ENCODE measurements at places on chromosomes 7 and 10.

DNA sequence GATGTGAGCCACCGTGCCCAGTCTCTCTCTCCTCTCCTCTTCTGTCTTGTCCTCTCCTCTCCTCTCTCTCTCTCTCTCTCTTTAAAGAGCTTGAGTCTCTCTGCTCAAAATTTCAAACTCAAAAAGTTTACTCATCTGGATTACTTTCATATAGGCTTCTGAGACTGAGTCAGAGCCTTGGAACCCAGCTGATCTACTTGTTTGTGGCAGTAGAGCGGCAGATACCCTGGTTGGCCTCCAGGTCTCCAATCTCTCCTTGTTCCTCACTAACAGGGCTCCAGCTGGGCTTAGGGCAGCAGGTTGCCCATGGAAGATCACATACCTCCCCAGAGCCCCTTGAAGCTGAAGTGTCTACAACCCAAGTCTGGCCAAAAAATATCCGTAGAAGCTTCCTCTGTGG lies 51.0 kb downstream of the HHEX start:
- DNase-seq: no peak

- no peak for DNase-seq
Measured at GRCh38 chr7:101739775-101740398, 77.5 kb upstream of the CUX1 start.

DNA sequence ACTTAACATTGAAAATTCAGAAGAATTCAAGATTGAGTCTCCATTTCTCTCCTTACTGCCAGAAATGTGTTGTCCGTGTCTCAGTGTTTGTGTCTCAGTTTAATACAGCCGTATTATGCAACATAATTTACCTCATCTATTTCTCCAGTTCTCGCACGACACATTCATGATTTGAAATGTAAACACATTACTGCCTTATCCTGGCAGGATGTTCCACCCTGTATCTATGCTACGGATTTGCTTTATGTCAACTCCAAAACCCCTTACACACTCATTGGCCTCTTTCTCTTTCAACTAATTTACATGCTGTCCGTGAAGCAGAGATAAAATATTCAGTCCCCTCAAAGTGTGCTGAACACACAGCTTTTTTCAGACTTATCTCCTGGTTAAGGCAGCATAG lies 653.7 kb upstream of the SEMA3D start:
- no peak for DNase-seq

- DNase-seq: no peak
Measured at GRCh38 chr10:29575098-29575455, 59.7 kb downstream of the SVIL start.

GRCh38 chr10:13167568-13167967 lies 6.2 kb downstream of the MCM10 start:
- DNase-seq: no peak

DNA sequence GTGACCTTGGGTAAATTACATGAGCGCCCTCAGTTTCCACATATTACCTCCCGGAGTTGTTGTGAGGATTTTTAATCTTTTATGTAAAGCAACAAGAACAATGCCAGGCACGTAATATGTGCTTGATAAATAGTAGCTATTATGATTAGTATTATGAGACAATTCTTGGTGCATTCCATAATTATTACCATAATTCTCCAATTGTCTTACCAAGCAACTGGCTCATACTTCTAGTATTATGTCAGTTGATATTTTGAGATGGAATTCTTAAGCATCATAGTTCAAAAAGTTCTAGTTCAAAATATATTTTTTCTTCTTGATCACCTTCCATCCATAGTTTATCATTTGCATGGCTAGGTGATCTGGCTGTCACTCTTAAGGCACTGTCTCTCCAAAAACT lies 259.0 kb downstream of the BBS9 start:
- DNase-seq: no peak

DNA sequence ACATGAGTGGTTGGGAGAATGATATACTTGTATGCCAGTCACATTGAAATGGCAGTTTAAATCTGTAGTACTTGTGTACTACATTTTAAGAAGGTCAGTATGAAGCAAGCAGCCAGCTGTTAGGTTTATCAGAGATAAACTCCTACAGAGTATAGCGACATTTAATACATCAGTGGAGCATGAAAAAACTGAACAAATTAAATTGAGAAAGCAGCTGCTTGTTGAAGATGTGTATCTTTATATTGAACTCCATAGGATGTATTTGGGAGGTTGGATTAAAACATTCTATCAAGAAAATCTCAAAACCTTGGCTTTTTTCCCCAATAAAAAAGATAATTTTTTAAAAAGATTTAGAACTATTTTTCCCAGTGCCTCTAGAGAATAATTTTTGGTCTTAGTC lies 47.8 kb downstream of the PHF14 start:
- DNase-seq: no peak

- no peak for DNase-seq
Measured at GRCh38 chr10:78535716-78536218, 502.1 kb downstream of the RPS24 start.

DNA sequence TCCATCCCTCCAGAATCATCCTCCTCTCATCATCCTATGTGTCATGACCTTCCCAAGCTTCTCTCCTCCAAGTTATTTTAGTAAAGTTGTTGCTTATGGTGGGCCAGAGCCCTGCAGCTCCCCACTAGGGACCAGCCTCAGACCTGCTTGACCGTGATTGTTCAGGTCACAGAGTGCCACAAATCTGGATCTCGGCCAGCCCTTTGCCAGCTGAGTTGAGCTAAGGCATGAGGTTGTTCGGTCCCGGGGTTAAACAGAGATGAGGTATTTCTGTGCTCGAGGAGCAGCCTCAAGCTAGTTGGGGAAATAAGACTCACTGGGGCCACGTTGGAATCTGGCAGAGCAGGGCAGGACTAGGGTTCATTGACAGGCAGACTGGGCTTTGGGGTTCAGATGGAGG lies 66.3 kb upstream of the PPIF start:
- no peak for DNase-seq

DNA sequence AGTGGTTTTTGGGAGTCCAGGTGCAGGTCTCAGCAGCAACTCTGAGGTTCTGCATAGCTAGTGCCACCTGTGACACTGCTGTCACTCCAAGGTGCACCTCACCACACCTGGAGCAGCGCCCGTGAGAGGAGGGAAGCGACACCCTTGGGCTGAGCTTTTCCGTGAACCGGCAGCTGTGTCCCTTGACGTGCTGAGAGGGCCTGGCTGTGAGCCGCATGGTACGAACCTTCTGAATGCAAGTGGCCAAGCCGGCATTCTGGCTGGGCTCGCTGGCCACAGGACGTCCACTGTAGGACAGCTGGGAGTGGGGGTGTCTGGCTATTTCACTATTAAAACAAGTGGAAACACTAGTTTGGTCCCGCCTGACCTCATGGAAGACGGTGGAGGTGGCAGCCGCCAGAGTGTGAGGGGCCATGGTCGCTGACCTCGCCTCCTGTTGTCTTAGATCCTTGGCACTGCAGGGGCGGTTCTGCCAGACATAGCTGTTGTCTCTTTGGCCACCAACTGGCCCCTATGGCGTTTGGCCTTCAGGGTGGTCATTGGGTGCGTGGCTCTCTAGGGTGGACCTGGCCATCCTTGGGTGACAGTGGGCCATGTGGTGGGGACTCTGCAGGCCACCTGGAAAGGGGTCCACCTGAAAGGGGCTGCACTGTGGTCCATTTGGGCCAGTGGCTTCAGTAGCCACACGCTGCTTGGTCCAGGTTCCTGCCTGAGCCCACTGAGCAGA lies 12.9 kb downstream of the INPP5A start:
- no peak for DNase-seq

DNA sequence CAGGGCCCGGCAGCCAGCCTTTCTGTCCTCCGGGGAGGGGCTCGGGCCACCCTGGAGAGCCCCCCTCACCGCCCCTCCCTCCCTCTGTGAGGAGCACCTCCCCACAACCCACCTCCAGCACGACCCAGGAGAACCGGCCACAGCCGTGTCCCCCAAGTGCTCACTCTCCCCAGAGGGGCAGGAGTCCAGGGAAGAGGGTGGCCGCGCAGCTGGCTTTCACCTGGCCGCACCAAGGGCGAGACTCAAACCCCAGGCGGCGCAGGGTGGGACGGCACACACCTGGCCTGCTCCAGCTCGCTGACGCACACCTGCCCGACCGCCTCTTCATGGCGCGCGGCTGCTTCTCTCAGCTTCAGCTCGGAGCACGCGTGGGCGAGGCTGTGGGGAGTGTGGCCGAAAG lies 73.4 kb downstream of the CFAP46 start:
- no peak for DNase-seq

DNA sequence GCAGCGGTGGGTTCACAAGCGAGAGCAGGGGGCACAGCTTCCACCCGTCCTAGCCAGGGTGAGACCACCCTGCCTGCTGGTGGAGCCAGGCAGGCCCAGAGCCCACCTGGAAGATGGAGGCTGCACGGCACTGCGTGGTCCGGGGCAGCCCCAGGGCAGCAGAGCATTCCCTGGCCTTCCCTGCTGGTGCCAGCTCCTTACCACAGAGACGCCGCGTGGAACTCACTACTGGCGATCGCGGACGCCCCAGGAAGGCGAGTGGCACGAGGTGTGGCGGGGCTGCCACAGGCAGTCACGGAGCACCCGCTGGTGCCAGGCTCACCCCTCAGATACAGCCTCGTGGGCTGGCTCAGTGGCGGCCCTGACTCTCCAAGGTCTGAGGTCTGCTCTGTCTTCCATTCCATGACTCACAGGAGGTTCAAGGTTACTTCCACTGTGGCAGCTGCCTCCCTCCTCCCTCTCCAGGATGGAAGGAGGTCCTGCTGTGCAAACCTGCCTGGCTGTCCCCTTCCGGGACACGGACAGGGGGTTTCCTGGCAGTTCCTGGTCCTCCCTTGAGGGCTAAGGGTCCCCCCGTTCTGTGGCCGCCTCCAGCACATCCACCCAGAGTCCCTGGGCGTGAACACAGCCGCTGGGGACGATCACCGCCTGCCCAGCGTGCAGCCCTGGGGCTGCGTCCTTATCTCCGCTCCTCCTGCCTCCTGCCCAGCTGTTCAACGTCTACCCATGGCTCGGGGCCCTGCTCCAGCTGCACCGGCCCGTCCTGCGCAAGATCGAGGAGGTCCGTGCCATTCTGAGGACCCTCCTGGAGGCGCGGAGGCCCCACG lies 3.1 kb downstream of the CYP2W1 start:
- DNase-seq: no peak

DNA sequence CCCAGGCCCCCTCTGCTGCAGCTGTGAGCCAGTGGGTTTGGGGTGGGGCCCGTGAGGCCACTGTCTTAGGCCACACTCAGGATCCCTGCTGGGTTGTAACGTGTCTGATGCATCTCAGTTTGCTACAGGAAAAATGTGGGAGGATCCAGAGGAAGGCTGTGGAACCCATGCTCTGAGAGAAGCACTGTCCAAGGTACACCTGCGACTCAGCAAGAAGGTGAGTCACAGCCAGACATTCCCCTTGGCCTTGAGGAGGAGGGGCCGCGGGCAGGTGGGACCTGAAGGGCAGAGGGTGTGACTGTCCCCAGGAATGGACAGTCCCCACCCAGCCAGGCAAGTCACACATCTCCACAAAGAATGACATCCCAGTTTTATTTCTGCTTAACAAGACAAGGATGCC lies 27.8 kb upstream of the C10orf120 start:
- no peak for DNase-seq

GRCh38 chr10:54708021-54708420 lies 93.0 kb downstream of the PCDH15 start:
- no peak for DNase-seq

- DNase-seq: no peak
Measured at GRCh38 chr10:688312-689120, 952 bp downstream of the DIP2C start.

DNA sequence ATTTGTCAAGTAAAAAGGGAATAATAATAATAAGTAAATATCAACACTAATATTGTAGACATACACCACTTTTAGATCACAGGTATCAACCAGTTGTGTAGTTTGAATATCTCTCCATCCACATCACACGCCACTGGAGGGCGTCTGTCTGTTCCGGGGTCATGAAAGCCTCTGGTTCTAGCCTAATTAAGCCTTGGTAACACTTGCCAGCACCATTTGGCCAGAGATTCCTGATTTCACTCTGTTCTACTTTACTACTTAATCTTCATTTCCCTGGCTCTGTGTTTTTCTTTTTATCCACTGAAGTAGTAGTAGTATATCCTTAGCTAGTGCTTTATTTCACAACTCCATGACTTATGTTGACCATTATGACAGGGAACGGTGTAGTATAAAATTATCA lies 285.6 kb upstream of the POM121L12 start:
- no peak for DNase-seq

- no peak for DNase-seq
Measured at GRCh38 chr10:1582739-1583138, 154.6 kb downstream of the ADARB2 start.

- no peak for DNase-seq
Measured at GRCh38 chr7:131829947-131830558, 273.6 kb upstream of the PODXL start.

All from NCI-H1694 treated with DMSO at 0.1 percent for 48 hours (cell line).